ENCODE measurements at places on chromosomes 4 and X.

DNA sequence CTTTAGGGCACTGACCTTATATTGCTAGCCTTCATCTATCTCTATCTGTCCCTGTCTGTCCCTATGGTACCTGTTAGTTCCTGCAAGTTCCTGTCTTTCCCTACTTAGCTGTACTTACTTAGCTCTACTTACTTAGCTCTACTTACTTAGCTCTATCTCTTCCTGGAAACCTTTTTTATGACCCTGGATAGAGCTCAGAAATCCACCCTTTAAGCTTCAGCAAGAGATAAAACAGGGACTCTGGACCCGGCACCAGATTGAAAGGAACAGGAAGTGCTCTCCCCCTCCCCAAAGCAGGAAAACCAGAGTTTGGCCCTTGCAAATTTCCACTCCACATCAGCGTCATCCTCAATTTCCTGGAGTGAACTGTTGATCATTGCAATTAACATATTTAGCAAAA, 12.3 kb upstream of the IL9R start:
- DNase-seq: no peak

DNA sequence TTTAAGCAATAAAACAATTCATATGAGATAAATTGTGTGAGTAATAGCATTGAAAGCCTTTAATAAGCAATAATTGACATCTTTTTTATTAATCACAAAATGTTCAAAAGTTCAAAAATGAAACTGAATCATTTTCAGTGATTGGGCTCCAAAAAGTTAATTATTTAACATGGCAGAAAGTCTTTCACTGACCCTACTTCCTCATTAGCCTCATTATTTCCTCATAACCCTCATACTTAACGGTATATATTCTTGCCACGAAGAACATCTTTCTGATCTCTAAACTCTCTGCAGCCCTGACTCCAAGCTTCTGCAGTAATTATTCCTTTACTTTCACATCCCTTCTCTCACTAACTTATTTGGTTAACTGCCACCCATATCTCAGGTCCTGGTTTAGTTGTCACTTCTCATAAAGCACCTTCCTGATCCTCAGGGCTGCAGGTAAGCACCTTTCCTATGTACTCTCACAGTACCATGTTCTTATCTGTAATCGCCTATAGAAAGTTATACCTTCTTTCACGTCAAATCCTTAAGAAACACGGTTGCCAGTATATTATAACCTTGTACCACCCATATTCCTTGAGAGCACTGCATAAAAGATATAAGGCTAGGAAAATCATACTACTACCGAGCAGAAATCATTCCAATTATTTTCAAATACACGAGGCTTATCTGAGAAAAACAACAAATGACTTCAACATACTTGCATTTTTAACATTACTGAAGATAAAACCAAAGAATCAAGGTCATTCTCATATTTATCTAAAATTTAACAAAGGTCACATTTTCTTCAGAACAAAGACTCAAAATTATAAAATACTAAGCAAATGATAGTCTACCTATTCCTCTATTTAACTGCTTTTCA, 72.2 kb downstream of the PPP3CA start:
- DNase-seq: no peak

DNA sequence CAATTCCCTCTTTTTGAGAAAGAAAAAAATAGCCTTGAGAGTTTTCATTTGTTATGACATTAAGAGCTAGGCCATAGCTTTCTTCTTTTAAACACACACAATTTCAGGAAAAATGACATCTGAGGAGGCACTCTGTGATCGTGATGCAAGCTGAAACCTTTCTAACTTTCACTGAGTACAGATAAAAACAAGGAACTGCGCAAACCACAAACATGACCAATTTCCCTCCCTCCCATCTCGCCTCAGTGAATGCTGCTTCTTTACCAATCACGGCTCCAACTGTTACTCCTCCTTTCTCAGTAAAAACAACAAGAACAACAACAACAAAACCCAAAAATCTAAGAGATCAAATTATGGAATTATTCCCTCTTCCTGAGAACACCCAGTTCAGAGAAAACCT, 626.8 kb downstream of the TLL1 start:
- DNase-seq: no peak

- DNase-seq: no peak
Observed at GRCh38 chr4:113040793-113041192, 8.7 kb upstream of the ANK2 start.

GRCh38 chr4:145703850-145704497, 24.0 kb downstream of the C4orf51 start:
- no peak for DNase-seq

GRCh38 chr4:42627885-42628646, 28.8 kb downstream of the ATP8A1 start:
- no peak for DNase-seq

DNA sequence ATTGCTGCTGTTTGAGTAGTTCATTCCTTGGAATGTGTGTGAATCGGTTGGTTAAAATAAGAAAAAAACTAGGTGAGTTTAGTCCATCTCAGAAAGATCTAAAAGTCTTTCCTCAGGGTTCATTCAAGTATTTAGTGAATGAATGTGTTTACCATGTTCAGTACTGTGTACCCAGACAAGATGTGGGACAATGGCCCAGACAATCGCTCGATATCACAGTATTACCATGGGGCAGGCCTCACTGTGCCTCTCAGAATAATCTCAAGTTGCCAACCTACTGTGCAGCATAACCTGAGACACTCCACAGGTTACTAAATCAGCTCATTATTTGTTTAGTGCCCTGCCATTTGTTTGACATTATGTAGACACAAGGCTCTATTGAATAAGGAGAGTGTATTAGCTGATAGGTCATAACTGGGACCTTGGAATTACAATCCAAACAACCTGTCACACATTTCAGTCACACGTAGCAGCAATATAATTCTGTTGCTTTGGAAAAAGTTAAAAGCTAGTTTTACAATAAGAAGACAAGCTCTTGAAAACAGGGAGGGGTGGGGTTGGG, 24.9 kb upstream of the AMOT start:
- no peak for DNase-seq

- no peak for DNase-seq
Observed at GRCh38 chr4:185249105-185249504, 39.7 kb downstream of the SNX25 start.

GRCh38 chrX:100830143-100830542, 10.0 kb downstream of the CSTF2 start:
- DNase-seq: no peak

DNA sequence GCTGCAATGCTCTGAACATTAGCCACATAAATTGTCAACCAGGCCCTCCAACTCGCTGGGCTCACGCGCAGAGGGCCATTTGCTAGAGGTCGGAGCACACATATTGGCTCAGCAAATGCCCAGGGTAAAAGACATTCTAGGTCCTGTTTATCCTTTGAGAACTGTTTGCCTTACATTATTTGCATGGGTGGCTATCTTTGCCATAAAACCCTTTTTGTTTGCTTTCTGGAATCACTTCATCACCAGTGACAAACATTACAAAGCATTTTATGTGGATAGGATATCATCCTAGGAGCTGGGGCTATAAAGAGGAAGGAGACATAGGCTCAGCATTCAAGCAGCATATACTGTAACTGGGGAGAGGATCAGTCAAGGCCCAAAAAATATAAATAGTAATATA, 149.2 kb upstream of the RAI2 start:
- DNase-seq: no peak

- DNase-seq: no peak
Observed at GRCh38 chr4:183374950-183375555, 52.8 kb upstream of the CLDN24 start.

DNA sequence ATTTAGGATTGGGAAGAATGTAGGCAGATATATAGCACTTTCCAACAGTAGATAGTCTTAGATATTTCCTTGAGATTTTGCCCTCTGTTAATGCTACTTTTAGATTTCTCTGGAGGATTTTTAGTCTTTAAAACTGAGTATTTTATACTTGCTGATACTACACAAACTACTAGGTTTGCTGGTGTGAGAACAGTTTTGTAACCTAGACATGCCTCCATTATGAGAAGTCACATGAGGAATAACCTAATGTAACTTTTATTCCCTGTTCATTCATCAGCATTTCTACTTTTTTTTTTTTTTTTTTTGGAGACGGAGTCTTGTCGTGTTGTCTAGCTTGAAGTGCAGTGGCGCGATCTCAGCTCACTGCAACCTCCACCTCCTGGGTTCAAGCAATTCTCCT, 137.2 kb downstream of the RAPGEF2 start:
- no peak for DNase-seq

GRCh38 chrX:94493405-94493804, 819.4 kb downstream of the FAM133A start:
- DNase-seq: no peak

DNA sequence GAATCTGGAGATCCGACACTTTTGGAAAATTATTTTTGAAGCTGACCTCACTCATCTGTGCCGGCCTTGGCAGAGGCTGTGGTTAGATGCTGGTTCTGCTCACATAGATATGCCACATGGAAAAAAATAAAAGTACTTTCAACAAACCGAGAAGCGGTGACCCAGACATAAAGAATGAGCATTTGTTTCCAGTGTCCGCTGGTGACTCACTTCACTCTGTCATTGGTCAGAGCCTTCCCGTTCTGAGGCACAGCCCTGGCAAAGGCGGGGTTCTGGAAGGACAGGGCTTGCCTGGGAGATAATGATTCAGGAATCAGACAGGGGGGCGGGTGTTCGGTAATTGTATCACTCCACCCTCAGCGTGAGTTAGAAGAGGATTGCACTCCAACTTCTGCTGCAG, 172.4 kb upstream of the MXRA5 start:
- DNase-seq: peak; percentile 62

DNA sequence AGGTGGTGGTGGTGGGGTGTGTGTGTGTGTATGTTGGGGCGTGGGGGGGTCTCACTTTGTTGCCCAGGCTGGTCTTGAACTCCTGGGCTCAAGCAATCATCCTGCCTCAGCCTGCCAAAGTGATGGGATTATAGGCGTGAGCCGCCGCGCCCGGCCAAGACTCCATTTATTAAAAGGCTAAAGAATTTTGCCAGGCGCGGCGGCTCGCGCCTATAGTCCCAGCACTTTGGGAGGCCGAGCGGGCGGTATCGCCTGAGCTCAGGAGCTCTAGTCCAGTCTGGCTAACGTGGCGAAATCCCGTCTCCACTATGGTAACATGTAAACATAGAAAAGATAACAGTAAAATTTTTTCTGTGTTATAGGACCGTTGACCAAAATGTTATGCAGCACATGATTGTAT, 3.7 kb upstream of the UBA1 start:
- DNase-seq: no peak

DNA sequence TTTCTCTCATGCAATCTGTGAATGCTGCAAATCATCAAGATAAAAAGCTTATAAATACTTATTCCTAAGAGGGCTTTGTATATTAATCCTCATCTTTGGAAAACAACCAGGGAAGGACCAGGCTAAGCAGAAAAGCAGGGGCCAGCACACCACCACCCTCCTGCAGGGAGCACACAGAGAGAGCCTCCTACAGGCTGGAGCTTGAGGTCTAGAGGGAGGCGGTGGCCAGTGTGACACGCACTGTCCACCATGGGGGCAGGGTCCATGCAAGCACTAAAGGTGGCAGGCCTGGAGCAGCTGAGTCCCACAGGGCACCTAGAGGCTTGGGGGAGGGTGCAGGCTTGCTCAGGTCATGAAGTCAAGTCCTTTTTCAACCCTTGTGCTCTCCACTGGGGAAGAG, 236.9 kb downstream of the TACR3 start:
- DNase-seq: no peak

DNA sequence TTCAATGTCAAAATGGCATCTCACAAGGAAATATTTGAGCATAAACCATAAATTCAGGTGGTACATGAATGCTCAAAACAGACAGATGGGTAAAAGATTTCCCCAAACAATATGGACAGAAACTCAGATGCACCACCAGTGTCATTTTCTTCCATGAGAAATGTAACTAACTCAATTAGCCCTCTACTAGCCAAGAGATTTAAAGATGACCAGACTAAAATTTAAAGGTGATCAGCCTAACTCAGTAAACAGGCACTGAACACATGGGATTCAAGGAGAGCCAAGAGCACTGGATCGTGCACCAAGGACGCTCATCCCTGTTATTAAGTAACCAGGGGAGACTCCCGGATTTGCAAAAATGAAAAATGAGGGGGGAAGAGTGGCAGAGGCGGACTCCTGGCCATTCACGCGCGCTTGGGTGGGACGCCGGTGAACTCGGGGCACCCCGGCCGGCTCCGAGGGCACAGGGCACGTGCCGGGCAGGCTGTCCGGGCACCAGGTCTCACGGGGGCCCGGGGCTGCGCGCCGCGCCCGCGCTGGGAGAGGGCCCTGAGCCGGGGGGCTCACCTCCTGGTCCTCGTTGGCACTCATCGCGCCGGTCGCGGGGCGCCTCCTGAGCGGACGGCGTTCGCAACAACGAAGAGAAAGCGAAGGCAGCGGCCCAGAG, 490 bp downstream of the RWDD4 start:
- DNase-seq: no peak

- no peak for DNase-seq
Observed at GRCh38 chr4:84291969-84292368, 207.1 kb downstream of the NKX6-1 start.

DNA sequence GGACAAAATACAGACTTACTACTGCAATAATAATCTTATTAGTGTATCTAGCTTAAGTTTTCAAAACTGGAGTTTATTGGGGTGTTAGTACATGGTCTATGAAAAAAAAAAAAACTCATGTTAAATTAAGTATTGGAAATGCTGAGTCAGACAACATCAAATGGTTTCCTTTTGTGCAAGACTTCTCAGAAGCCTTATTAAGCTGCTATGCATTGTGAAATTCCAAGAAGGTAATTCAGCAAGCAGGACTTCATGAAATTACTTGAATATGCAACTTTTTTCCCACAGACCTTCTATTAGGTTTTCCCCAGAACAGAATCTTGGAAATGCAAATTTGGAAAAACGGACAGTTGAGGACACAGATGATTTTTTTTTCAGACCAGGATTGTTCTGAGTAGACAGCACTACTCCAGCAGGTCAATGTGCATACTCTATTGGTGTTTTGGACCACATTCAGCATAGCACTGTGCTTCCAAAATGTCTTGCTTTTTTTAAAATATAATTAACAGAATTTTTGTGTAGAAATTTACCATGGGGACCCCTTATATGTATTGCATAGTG, 568.8 kb upstream of the TENM3 start:
- DNase-seq: no peak

DNA sequence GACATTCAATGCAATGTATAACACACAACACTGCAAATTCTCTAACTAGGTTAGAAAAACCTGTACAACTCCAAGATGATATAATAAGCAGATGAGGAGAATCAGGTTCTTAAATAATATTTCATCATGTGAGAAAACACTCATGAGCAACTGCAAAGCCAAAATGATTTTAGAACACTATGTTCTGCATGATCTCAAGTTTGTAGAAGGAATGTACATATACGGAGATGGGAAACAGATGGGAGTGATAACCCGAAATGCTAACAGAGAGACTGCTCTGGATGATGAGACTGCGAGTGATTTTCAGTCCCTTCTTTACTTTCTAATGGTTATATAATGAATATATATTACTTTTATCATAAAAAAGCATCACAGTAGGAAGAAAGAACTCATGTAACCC, 80.9 kb downstream of the PCYT1B start:
- DNase-seq: no peak

DNA sequence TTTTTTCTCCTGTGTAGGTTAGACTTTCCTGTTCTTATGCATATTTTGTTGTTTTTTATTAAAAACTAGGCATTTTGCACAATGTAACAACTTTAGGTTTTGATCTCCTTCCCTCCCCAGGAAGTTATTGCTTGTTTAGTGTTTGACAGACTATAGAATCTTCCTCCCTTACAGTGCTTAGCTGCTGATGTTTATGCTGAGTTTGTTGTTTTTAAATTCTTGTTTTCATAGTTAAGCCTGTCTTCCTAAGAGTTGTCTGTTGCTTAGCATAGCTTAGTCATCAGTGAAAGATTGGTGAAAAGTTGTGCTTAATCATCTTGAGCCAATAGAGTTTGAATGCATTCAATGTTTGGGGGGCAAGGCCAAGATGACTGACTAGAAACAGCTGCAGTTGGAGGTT, 157.5 kb downstream of the NKX6-1 start:
- no peak for DNase-seq
